ENCODE measurements at places on chromosomes 4 and X.

DNA sequence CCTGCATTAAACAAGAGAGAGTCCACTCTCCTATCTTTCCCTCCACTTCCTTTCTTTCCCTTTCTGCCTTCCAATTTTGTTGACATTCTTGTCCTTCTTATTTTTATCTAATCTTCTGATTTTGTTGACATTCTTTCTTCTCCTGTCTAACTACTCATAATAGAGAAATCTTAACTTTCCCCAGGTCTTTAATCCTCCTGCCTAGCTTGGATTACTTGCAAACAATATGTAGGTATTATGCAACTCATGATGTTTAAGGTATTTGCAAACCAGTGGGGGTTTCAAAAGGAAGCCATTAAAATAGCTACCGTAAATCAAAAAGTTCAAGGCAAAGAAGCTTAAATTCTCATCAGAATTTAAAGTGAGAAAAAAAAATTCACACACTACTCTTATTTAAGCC, 53.9 kb downstream of the PROM1 start:
- no peak overlapping the region for H3K27ac ChIP-seq
- no peaks in the 10 kb centered on the region for H3K4me1 ChIP-seq
- no peaks in the 10 kb centered on the region for H3K36me3 ChIP-seq
- H3K4me3 ChIP-seq, result no peak overlapping the region
- H3K27me3 ChIP-seq, result no peaks in the 10 kb centered on the region
- no peak for DNase-seq

- no peaks in the 10 kb centered on the region for H3K4me1 ChIP-seq
- DNase-seq, result no peak
- no peak overlapping the region for H3K27ac ChIP-seq
- no peaks in the 10 kb centered on the region for H3K27me3 ChIP-seq
- no peaks in the 10 kb centered on the region for H3K36me3 ChIP-seq
Measured at GRCh38 chrX:146614663-146615478, 194.7 kb upstream of the CXorf51B start.

- no peak overlapping the region for H3K27ac ChIP-seq
- H3K4me3 ChIP-seq, result no peak overlapping the region
- H3K4me1 ChIP-seq, result peaks cover 16% of the 10 kb centered on the region
- H3K27me3 ChIP-seq, result no peaks in the 10 kb centered on the region
Measured at GRCh38 chrX:134624046-134624430, 34.2 kb downstream of the PLAC1 start.

- no peaks in the 10 kb centered on the region for H3K36me3 ChIP-seq
- no peaks in the 10 kb centered on the region for H3K4me1 ChIP-seq
- no peak for DNase-seq
- no peaks in the 10 kb centered on the region for H3K27me3 ChIP-seq
- no peak overlapping the region for H3K4me3 ChIP-seq
- no peak overlapping the region for H3K27ac ChIP-seq
Measured at GRCh38 chrX:23820235-23820782, 37.3 kb downstream of the SAT1 start.

- H3K36me3 ChIP-seq, result peaks cover 57% of the 10 kb centered on the region
- no peaks in the 10 kb centered on the region for H3K4me1 ChIP-seq
- no peaks in the 10 kb centered on the region for H3K27me3 ChIP-seq
Measured at GRCh38 chr4:165085946-165086345, 26.7 kb downstream of the TMEM192 start.

All from suprapubic skin (tissue), 4 donors.